ENCODE measurements at places on chromosomes 2 and 18.

GRCh38 chr2:137420744-137421143 lies 543.5 kb upstream of the HNMT start:
- no peak for DNase-seq

DNA sequence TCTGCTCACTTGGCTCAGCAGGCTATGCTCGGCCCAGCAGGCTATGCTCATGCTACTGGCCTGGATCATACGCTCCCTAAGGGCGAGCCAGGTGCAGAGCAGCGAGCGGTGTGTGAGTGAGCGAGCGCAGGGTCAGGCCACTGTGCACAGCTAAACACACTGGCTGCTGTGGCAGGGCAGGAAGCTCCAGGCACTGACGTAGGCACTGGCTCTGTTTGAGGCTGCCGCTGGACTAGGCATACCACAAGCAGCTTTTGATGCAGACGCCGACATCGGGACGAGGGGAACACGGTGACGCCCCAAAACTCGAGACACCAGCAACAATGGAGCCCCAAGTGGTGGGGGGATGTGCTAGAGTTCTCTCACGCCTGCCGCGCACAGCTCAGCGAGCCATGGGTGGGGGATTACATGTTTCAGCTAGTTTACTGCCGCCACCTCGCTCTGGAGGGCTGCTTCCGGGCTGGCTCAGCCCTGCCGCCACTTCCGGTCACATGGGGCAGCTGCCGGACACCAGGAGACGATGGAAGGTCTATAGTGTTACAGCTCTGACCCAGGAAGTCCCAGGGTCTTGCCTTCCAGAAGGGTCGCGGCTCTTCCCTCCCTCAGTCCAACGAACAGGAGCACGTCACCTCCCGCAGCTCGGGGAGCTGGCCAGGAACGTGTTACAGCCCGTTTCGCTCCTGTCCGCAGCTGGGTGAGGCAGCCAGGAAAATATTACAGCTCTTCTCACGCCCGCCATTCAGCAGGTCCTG lies 1176.9 kb upstream of the LRRTM1 start:
- DNase-seq, result no peak

DNA sequence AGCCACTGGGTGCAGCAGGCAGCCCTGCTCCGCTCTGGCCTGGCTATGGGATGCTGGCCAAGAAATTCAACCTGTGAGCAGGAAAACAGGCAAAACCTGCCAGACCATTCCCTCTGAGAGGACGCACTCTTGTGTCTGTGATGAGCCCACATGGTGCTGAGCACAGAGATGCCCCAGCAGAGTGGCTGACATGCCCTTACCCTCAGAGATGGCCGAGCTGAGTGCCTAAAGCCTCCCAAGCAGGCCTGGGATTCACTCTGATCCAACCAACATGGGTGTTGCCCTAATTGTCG lies 34.3 kb upstream of the TAF1B start:
- DNase-seq, result no peak

DNA sequence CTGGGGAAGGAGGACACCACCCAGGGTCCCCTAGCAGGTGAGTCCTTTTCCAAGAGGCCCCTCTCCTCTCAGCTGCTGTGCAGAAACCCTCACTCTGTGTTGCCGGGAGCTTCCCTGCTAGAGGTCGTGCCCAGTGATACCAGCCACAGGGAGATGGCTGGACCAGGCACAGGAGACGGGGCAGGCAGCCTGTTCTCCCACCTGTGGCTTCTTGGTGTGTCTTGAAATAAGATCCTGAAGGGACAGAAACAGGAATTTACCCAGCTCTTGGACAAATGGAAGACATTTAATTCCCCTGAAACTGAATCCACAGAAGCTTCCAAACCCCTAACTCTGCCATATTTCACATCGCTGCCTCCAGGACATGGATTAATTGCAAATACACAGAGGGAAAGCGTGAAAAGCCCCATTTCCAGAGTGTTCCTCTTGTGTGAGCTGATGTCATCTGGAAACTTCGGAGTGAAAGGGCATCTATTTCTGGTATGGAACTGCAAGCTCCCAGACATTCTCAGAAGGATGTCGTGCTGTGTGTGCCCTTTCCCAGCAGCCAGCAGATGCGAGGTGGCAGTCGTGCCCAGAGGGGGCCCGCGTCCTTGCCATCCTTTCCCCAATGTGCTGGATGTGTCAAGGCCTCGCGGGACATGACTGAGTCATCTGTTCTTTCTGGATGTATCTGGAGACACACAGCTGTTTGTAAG lies 177.7 kb downstream of the SEPTIN10 start:
- DNase-seq, result no peak

GRCh38 chr2:147547440-147547839 lies 297.4 kb upstream of the ACVR2A start:
- no peak for DNase-seq

DNA sequence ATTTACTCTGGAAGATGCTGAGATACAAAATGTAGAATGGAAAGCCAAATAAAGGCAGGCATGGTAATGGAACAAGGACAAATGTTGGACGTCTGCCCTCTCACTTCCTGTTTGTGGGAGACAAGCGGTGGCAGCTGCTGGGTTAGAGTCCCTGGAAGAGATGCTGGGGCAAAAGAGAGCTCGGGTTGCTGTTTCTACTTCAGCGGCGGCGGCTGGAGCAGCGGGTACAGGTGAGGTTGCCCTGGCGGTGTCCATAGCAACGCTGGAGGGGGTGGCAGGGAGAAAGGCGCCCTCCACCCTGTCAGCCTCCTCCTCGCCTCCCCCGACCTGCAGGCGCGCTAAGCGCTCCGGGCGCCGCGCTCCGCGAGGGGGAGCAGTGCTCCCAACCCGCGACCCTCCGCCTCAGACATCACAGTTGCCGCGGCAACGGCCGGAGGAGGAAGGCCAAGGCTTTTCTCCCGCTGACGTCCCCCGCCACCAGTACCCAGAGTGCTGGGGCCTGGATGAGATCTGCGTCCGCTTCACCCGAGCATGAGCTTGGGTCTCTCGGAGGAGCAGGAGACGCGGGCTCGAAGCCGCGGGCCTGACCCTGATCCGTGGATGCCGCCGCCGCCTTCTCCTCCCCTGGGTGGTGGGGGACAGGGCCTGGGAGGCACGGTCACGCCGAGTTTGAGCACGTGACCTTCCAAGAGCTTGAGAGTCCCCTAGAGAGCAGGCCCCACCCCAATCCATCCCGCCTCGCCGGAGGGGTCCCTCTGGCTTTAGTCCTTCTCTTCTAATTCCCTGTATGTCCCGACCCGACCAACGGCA lies 65.6 kb downstream of the NOL4 start:
- no peak for DNase-seq

DNA sequence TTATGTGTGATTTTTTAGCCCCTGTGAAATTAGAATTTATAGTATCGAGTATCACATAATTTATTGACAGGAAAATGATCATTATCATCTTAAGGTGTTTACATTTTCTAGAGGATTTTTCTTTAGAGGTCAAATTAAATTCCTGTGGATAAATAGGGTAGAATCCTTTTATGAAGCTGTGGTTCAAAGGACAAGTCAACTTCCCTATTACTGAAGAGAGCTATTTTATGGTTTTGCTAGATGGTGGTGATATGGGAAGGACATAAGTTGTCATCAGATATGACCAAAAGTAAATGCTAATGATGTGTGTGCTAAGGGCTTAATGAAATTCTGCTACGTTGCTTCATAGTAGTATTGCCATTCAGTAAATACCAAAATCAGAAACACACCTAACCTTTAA lies 80.1 kb downstream of the EML4 start:
- no peak for DNase-seq

- no peak for DNase-seq
Measured at GRCh38 chr2:140654565-140654964, 1476.3 kb downstream of the LRP1B start.

- DNase-seq, result no peak
Measured at GRCh38 chr2:27008678-27009077, 24.1 kb upstream of the TMEM214 start.

GRCh38 chr2:29475499-29475898 lies 360.3 kb downstream of the CLIP4 start:
- no peak for DNase-seq

- DNase-seq, result no peak
Measured at GRCh38 chr2:217382794-217383193, 522.9 kb upstream of the TNP1 start.

GRCh38 chr2:1132328-1132969 lies 181.8 kb downstream of the SNTG2 start:
- peak; percentile 45 for DNase-seq

DNA sequence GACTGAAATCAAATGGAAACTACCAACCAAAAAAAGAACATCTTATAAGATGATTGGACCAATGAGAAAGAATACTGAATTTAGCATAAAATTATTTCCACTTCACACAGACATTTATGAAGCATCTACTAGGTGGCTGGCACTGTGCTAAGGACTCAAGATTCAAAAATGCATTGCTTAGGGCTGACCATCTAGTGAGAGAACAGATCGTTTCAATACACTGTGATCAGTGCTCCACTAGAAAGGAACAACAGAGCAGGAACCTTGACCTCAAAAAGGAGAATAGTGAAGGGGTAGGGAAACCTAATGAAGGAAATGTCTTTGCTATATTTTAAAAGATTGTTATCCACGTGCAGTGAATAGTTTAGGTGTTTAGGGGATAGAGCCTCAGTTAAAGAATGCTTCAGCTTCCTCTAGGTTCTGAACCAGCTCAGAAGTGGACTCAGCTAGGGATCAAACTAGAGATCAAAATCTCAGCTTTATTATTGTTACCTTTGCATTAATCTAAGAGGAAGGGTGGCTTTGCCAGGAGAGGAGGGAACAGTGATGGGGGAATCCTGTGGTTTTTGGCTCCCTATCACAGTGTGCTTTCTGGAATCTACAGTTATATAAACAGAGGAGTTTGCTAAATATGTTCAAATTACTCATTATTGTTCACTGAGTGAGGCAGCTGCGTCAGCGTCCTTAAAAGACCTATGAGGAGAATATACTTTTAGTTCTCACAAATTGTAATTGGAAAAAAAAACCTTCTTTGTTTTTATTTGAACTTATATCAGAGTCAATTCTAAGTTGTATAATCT lies 16.2 kb upstream of the BBS5 start:
- no peak for DNase-seq

DNA sequence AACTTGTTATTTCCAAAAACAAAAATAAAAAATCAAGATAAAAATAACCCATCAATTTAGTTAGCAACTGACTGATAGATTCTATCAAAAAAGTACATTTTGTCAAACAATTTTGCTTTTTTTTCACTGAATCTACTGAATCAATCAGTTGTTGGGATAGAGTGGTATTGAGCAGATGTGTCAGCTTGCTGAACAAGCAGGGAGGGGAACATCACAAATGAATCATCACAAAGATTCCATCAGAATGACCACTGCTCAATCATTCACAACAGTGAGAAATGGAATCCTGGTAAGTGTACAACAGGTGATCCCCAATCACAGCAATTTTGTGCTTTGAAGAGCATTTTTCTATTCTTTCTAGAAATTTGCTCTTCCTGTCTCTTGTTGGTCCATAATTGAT lies 12.3 kb upstream of the SLC14A2 start:
- no peak for DNase-seq

GRCh38 chr2:10864861-10865636 lies 46.7 kb upstream of the KCNF1 start:
- DNase-seq, result no peak

DNA sequence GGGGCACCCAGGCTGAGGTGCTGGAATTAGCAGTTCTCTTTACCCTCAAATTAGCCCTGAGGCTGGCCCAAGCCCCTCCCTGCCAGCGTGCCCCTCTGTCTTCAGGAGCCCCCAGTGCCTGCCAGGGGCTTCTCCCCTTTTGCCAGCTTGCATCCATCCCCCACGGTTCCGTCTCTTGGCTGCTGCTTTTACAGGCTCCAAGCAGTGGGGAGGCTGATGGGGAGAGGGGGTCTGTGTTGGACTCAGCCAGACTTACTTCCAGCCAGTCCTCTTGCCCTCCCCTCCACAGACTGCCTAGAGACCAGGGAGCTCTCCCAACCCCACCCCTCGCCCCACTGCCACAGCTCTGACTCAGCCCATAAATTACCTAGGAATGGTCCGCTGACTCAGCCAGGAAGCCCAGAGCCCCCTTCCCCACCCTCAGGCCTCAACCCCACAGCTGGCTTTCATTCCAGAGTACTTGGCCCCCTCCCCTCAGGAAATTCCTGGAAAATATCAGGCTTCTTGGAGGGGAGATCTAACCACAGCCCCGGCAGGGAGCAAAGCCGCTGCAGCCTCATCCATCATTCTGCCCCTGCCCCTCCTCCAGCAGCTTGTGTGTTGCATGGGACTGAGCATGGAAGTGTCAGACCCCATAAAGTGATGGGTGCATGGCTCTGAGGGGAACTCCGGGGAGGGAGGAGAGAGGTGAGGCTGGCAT lies 184.6 kb downstream of the ZFP36L2 start:
- DNase-seq, result no peak

- DNase-seq, result peak; percentile 23
Measured at GRCh38 chr2:218648088-218648786, 11.2 kb downstream of the ZNF142 start.

- no peak for DNase-seq
Measured at GRCh38 chr18:61764381-61764780, 128.4 kb downstream of the RNF152 start.

GRCh38 chr2:145032791-145033190 lies 512.9 kb upstream of the ZEB2 start:
- DNase-seq, result no peak

DNA sequence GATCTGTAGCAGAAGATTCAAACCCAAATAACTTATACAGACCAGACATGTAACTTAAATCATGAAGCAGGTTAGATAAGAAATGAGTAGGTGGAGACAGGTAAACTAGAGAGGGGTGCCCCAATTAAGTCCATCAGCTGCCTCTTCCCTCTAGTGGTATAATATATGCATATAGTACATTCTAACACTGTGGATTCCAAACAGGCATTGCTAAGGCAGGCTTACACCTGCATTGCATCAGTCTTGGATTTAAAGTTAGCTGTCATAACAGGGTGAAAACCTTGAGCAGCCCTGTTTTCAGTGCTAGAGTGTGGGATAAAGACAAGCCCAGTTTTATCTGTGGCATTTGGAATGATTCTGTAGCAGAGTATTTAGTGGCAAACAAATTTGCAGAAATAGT lies 63.4 kb downstream of the NYAP2 start:
- no peak for DNase-seq

GRCh38 chr2:200450288-200450687 lies 59.6 kb downstream of the KCTD18 start:
- no peak for DNase-seq

- DNase-seq, result no peak
Measured at GRCh38 chr2:196821195-196821594, 12.0 kb upstream of the C2orf66 start.

GRCh38 chr2:152718909-152719645 lies 657 bp downstream of the ARL6IP6 start:
- peak; percentile 14 for DNase-seq

GRCh38 chr2:236558993-236559978 lies 10.3 kb upstream of the ACKR3 start:
- DNase-seq, result no peak

GRCh38 chr2:230666885-230667712 lies 45.5 kb upstream of the CAB39 start:
- no peak for DNase-seq

All from activated T-cell treated with anti-CD3 and anti-CD28 coated beads for 24 hours (primary cell).